ENCODE measurements at places on chromosomes 7 and 10.

- DNase-seq = peak; percentile 70
Observed at GRCh38 chr10:68560186-68560942, at the start of gene TET1. TET1 (plus strand) TSS chr10:68560337; CDS start chr10:68572339, 12,002 bp downstream.

DNA sequence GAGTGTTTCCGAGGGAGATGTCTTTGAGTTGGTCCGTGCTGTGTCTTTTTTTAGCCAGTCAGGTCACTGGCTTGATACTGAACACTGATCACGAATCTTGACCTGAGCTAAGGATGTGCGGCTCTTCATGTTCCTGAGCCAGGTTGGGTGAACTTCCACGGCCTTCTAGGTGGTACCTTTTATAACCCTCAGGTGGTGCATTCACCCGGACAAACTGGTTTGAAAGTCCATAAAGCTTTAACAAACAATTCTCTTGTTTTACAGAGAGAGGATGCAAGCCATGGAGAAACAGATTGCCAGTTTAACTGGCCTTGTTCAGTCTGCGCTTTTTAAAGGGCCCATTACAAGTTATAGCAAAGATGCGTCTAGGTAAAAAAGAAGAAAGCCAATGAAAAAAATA, 229.5 kb downstream of the ARHGAP21 start:
- DNase-seq = no peak

GRCh38 chr7:155877167-155877566, 64.9 kb upstream of the SHH start:
- no peak for DNase-seq

GRCh38 chr10:107856047-107856315, 691.5 kb upstream of the SORCS1 start:
- no peak for DNase-seq

DNA sequence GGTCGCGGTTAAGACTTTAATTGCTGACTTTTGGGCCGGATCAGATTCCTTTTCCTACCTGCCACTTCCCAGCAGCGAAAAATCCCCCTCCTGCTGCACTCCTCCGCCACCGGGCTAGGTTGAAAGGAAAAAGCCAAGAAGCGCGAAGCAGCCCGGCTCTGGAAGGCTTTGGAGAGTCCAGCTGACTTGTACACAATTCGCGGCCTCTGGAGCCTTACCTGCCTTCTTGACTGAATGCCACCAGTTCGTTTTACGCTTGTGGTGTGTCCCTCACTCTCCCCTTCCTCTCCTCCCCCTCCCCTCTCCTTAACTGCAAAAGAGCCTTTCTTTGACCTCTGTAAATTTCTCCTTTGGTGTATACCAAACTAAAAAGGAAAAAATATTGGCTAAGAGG, 2.7 kb upstream of the FEZF1 start:
- no peak for DNase-seq

GRCh38 chr10:89980166-89980565, 278.8 kb downstream of the KIF20B start:
- DNase-seq = no peak

DNA sequence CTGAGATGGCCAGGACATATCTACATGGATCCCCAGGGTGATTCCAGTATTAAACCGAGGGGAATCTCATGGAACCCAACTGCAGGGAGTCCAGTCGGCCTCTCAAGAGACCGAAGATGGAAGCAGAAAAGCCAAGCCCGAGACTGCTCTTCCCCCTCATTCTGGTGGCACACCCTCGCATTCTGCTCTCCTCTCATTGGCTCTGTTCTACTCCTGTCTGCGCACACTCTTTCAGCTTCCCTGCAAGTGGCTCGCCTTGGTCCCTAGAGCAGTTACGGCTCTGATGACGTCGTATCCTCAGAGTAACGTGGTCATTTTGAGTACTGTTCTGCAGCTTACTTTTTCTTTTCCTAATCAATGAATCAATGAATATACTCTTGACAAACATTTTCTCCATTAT, 72.6 kb upstream of the RHEB start:
- no peak for DNase-seq

- no peak for DNase-seq
Observed at GRCh38 chr7:155289107-155289506, 8.6 kb upstream of the INSIG1 start.

DNA sequence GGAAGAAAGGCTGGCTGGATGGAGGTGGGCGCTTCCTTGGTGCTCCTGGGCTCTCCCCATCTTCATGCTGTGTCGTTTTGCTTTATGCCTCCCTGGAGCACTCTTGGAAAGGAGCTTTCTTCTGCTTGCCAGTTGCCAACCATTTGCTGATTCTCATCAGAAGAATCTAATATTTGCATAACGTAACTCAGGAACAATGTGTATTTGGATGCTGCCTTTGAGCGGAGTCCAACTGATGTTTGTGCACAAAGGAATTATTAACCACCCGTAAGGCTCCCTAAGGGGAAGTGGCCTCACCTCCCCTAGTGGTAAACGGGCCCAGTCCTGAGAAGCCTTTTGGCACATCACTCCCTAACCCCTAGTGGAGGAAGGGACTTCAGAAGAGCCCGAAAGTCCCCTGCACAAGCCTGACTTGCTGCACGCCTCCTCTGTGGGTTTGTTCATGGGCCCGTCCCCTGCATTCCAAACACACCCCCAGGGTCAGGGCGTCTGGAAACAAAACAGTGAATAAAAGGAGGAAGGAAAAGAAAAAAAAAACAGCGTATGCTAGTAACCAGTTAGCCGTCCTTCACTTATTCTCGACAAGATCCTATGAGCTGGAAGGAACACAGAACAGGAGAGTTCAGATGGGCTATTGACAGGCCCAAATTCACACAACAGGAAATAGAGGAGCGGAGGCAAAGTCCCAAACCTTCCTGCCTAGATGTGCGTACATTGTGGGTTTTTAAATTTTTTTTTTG, 602.2 kb downstream of the LRMDA start:
- peak; percentile 42 for DNase-seq

GRCh38 chr7:128876586-128876977, 13.9 kb downstream of the ATP6V1F start:
- no peak for DNase-seq

- DNase-seq = no peak
Observed at GRCh38 chr7:139886899-139887298, 57.8 kb downstream of the TBXAS1 start.

DNA sequence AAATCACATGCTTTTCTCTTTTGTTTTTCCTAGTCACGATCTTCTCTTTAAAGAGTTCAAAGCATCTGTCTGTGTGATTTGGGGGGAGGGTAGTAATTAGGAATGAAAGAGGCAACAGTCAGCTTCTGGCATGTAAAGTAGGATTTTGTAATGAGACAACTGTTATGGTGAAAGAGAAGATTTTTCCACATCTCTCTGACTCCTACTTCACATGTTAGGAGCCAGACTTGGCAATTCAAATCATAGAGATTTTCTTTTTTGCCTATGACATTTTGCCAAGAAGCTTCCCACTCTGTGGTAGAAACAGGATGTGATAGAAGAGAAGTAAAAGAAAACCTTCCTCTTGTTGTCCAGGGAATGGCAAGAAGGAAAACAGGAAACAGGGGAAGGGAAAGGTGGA, 38.3 kb upstream of the KLHL7 start:
- peak; percentile 66 for DNase-seq

DNA sequence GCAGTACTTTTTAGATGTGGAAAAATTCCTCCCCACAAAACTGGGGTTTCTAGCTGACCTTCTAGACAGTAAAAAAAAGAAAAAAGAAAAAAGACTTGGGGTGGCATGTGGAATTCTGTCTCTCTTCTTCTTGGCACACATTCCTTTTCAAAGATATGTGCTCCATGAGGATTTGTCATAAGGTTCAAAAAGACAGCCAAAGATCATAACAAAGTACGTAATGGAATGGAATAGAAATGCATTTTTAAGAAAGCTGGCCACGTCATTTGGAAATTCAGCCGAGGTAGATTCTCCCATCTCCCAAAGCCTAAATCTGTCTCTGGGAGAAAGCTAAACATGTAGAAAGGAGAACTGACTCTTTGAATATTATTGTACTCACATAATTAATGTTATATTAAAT, 381.3 kb upstream of the NFE2L3 start:
- DNase-seq = no peak

DNA sequence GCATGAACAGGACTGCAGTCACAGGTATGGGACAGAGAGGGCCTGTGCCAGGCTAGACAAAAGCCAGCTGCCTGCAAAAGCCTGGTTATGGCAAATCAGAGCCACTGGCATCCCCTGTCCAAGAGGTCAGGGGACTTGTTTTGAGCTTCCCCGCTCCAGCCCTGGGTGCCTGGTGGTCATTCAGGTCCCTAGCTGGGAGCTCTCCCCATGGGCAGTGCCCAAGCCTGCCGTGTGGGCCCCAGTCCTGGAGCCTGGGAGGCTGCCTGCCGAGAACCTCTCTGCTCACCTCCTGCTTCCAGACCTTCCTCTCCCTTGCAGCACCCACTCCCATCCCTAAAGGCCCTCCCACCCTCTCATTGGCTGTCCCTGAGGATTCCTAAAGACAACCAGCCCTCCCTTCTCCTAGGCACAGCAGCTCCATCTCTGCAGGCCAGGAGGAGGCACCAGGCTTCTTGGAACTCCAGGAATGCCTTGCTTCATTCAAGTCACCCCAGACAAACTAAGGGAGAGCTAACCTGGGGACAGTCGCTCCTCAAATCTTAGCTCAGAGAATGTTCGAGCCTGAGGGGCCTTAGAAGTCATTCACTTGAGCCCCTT, 150.6 kb downstream of the C10orf105 start:
- DNase-seq = no peak

DNA sequence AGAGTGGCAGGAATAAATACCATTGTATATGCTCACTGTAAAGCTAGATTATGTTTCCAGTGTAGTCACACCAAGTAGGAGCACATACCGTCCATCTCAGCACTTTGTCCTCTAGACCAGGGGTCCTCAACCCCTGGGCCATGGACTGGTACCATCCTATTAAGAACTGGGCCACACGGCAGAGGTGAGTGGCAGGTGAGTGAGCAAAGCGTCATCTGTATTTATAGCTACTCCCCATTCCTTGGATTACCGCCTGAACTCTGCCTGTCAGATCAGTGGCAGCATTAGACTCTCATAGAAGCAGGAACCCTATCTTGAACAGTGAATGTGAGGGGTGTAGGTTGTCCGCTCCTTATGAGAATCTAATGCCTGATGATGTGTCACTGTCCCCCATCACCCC, 735.3 kb downstream of the MAGI2 start:
- no peak for DNase-seq

- no peak for DNase-seq
Observed at GRCh38 chr7:35988818-35989217, 164.2 kb upstream of the EEPD1 start.

DNA sequence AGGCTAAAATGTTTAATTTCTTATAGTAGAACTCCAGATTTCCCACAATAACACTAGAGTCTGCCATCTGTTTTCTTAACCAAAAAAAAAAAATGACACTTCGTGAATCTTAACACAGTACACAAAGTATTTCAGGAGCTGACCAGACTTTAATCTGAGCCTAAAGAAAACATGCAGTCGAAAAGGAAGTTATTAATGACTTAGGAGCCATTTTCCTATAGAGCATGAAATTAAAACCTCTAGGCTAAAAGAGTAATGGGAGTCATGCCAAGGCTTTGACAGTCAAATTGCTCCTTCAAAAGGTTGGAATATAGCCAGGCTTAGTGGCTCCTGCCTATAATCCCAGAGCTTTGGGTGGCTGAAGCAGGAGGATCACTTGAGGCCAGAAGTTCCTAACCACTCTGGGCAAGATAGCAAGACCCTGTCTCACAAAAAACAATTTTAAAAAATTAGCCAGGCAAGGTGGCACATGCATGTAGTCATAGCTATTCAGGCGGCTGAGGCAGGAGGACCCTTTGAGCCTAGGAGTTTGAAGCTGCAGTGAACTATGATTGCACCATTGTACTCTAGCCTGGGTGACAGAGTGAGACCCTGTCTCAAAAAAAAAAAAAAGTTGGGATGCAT, 13.6 kb downstream of the MICU1 start:
- peak; percentile 37 for DNase-seq

DNA sequence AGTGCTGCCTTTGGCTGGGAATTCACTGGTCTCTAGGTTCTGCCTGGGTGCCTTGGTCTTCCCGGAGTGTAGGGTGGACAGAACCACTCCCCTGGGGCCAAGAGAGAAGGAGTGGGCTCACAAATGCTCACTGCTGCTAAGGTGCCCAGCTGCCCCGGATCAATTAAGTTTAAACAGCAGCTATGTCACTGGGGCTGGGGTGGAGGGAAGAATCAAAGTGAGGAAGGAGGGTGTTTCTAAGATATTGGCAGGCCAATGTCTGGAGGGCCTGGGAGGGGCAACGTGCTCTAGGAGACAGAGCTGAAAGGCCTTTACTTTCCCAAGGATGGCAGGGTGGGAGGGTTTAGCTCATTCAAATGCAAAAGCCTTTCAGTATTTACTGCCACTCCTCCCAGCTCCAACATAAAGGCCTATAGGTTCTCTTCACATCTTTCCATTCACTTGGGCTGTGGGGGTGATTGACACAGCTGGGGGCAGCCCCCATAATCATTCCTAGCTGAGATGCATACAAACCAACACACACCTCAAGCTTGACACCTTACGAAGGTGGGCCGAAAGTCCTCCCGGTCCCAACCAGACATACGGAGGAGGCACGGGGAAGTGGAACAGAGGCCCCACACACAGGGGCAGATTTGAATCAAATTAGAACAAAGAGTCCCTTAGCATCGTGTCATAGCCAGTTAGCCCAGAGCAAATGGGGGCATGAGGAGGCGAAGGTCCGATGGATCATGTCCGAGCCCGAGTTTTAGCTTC, 108.0 kb upstream of the EFCAB10 start:
- no peak for DNase-seq

DNA sequence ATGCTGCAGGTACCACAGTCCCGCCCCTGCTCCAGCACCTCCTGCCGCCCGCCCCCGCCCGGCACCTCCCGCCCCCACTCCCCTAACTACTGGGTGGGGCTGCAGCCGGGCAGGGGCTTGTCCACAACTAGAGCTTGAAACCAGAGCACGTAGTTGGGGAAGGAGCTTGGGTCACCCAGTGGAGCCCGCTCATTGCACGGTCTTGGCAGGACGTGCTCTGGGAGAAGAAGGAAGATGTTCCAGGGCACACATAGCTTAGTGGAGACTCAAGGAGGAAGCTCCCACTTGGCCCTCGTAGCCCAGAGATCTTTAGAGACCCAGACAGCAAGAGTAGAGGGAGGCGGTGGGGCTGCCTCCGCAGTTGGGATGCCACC, 692 bp downstream of the IGFBP1 start:
- no peak for DNase-seq
